Activated CD4-positive, alpha-beta T cell treated with anti-CD3 and anti-CD28 coated beads for 1 hour (primary cell): ENCODE measurements at places on chromosomes 6 and 20.

DNA sequence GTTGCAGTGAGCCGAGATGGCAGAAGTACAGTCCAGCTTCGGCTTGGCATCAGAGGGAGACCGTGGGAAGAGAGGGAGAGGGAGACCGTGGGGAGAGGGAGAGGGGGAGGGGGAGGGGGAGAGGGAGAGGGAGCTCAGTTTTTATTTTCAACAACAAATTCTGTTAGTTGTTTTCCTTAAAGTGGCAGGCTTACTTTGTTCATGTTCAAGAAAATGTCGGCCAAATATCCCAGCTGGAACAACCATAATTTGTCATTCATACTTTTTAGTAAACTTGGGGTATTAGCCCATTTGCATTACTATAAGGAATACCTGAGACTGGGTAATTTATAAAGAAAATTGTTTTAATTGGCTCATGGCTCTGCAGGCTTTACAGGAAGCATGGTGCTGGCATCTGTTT, 2.5 kb upstream of the TULP4 start:
- no peak for DNase-seq

GRCh38 chr20:44011251-44011940, 96.7 kb downstream of the TOX2 start:
- DNase-seq, result no peak

DNA sequence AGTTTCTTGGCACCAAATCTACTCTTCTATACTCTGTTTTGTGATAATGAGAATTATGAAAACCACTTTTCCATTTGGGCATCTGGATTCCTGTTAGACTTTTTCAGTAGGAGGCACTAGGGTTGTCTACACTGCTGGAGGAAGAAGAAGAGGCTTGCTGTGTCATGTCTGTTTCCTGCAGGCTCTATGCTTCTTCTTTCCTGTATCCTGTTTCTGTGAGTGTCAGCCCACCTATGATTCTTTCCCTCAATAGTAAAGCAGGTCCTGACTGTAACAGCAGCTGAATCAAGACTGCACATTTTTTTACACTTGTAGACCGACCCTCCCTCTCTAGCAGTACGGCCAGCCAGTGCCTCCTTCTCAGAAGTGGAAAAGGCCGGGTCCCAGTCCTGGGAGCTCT, 603.9 kb downstream of the HDGFL1 start:
- DNase-seq, result no peak

- no peak for DNase-seq
Observed at GRCh38 chr20:49910340-49910706, 5.0 kb downstream of the SPATA2 start.

DNA sequence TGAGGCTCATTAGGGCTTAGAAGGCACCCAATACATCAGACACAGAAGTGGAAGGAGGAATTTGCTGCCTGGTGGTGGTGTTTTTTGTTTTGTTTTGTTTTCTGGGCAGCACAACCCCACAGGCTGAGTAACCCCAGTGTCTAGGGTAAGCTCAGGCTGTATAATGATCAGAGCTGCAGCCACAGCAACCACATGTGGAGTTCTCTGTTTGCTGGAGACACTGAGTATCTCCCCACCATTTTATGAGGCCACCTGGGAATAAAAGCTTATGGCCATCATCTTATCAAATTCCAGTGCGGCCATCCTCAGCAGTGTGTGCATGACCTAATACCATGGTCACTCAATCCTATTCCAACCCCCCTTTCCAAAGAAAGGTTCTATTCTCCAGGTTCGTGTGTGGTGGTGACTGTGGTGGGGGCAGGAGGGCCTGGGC, 3.4 kb upstream of the DLL1 start:
- DNase-seq, result no peak

GRCh38 chr6:151275566-151275965, 35.8 kb downstream of the AKAP12 start:
- DNase-seq, result no peak

DNA sequence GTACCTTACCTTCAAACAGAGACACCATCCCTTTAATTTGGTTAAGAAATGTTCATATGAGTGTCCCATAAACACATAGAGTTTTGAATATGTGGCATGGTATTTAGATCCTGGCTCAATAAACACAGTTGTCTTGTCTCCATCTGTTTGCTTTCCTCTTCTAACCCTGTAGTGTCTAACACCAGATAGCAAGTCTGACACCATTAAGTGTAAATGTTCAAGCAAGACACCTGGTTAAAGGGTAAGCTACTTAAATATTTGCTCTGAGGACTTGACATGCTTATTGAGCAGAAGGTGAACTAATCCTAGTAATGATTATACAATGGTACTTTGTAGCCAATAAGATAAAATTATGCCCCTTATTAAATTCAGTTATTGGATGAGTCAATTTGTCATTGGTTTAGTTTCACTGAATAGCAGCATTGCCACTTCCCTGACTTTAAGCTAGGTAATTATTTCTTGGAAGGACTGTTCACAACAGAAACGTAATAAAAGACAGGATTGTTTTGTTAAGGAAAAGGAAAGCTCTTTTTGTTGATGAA, 26.9 kb upstream of the GOPC start:
- no peak for DNase-seq

GRCh38 chr6:166104107-166104506, 63.5 kb downstream of the TBXT start:
- no peak for DNase-seq

- no peak for DNase-seq
Observed at GRCh38 chr6:134172706-134173365, 120.4 kb upstream of the SLC2A12 start.

DNA sequence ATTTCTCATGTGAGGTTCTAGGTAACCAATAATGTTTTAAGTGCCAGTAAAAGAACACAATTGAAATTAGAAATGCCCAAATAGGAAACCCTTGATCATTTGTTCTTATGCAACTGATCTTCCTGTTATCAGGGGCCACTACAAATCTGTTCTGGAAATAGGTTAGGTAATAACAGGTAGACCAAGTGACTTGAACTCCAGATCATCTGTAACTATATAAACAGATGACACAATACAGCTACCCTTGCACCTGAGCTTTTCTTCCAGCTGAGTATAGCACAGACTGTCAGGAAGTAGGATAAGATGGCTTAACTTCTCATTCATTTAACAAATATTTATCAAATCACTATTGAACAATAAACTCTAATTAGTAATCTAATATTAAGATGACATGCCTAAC, 52.5 kb downstream of the MAN1A1 start:
- DNase-seq, result no peak

DNA sequence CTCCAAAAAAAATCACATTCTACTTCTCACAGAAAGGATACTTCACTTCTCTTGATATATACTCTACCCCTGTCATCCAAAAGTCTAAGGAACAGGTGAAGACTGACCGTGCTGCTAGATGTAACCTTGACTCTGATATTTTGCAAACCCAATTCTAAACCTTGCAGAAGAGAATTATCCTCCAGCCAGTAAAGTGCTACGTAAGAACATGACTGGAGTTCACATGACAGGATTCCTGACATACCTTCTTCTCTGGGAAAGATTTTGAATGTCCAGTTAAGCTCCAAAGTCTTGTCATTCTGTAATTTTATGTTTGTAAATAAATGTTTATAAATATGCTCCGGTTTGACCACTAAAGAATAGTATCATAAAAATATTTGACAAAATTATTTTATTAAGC, 35.8 kb downstream of the BTBD9 start:
- DNase-seq, result no peak

DNA sequence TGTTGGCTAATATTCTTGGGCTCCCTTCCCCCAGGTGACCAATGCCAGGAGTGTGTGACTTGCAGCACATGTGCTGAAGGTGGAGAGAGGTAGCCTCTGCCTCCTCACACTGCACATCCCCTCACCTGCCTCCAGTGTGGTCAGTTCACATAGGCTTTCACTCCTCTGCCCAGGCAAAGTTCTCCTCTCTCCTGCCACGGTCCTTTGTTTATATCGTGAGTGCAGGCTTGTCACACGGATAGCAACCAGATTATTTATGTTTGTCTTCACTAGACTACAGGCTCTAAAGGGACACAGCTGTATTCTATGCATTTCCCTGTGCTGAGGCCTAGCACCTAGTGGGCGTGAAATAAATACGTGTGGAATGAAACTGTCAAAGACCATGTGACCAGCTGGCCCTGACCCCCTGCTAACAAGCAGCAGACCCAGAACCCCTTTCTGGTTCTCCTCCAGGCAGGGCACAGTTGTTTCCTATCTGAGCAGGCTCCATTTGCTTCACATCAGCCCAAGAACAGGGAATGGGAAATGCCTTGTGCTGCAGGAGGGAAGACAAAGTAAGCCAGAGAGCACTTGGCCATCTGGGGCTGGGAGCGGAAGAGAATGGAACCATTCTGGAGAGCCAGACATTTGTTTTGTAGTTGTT, 42.3 kb downstream of the UNC5CL start:
- DNase-seq, result no peak

DNA sequence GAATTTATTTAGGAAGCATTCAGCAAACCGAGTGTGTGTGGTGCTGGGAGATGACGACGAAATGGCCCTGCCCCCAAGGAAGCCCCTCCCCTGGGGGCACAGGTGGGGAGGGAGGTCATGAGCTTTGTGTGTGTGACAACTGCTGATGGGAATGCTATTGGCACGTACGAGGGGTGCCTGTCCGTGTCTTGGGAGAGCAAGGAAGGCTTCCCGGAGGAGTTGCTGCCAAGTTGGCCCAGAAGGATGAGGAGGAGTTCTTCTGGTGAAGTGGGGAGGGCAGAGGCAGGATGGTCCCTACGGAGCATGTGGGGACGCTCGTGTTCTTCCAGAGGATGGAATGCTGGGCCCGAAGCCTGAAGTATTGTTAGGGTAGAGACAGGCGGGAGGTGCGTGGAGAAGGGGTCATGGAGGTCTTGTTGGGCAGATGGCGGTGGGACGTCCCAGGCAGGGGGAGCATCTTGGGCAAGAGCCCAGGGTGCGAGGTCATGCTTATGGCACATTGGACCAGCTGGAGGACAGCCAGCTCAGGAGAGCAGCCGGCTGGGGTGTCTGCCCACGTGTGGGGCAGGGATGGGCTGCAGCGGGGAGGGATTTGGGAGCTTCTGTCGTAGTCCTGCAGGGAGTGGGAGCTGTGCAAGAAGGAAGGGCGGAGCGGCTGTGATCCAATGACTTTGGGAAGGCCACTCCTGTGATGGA, 46.1 kb downstream of the SYNJ2 start:
- no peak for DNase-seq

DNA sequence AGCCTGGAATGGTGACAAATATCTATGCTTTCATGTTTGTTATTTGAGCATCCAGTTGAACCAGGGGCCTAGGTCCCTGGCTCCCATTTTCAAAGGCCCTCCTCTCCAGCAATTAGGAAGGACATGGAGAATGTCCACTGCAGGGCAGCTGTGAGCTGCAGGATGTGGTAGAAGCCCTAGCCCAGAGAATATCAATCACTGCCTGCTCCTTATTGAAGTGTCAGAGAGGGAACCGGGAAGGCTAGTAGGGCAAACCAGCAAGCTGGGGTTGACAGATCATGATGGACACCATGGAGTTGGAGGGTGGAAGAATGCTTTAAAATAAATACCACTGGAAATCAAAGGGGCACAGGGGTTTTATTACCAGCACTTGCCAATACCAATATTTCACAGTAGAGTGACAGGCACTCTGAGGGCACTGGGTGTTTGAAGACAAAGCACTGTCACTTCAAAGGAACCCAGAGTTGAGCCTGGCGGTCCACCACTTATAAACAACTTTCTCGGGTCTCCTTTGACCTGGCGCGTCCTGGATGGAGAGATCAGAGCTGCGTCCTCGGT, 47.7 kb downstream of the ZNF831 start:
- no peak for DNase-seq

DNA sequence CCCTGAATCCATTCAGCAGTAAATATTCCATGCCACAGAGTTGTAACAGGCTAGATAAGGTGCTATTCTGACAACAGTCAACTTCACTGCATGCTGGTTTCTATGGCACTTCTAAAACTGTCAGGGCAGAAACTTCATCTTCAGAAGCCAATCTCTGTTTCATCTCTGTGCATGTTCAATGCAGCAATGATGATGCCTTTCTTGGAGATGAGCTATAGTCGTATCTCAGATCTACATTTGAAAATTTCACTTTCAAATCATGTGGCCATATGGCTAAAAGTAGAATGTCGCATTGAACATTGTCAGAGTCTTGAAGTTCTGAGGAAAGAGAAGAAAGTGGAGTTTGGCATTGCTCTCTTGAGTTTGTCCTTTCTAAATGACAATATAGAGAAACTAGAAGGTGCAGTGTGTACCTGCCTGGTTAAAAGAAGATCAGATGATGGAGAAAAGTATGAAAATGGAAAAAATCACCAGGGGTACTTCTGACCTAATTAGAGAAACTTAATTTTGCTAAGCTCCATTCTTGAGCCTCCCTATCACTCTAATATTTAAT, 49.0 kb upstream of the VSTM2L start:
- no peak for DNase-seq

- no peak for DNase-seq
Observed at GRCh38 chr6:35668744-35669450, 19.8 kb downstream of the FKBP5 start.

- peak; percentile 68 for DNase-seq
Observed at GRCh38 chr20:956330-956951, 40.3 kb upstream of the ANGPT4 start.

GRCh38 chr20:16457514-16457913, 115.7 kb downstream of the KIF16B start:
- DNase-seq, result no peak

GRCh38 chr6:44264154-44265006, 971 bp downstream of the NFKBIE start:
- DNase-seq, result no peak

DNA sequence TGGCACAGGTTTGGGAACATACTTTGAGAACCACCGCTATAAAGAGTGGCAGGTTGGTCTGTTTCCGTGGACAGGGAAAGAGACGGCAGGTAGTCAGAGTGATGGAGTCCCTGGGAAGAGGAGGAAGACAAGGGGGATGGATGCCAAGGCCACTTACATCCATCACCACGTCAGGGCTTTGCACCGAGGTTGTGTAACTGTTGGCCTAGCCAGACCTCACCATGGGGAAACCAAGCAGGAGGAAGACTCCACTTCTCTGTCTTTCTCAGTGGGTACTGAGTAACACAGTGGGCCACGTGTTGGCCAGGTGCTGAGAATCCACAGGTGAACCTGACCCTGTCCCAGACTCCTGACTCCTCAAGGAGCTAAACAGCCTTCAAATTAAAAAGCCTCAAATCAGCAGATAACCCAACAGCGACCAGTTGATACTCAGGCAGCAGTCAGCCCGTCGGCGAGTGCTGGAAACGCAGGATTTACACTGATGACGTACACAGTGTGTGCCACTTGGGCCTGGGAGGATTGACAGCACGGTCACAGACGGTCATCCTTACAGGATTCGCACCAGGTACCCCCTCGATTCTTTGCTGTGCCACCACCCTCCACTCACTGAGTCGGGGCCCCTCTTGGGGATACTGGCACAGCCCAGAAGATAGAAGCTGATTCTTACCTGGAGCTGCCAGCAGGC, 134.6 kb upstream of the SNX9 start:
- DNase-seq, result no peak

GRCh38 chr6:166907871-166908806, 48.2 kb downstream of the RNASET2 start:
- no peak for DNase-seq

DNA sequence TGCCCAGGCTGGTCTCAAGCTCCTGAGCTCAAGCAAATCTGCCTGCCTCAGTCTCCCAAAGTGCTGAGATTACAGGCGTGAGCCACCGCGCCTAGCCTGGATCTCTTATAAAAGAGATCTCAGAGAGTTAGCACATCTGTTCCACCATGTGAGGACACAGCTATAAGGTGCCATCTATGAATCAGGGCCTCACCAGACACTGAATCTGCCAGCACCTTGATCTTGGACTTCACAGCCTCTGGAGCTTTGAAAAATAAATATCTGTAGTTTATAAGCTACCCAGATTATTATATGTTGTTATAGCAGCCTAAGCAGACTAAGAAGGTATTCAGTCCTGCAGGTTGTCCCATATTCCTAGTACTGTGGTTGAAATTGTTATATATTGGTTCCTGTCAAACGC, 33.2 kb upstream of the SHLD1 start:
- DNase-seq, result no peak
